ENCODE measurements at places on chromosomes 4 and X.

GRCh38 chrX:1400049-1400448, 8.1 kb upstream of the SLC25A6 start:
- DNase-seq = no peak

GRCh38 chr4:48653217-48654014, 126.7 kb downstream of the FRYL start:
- DNase-seq = peak; percentile 9

DNA sequence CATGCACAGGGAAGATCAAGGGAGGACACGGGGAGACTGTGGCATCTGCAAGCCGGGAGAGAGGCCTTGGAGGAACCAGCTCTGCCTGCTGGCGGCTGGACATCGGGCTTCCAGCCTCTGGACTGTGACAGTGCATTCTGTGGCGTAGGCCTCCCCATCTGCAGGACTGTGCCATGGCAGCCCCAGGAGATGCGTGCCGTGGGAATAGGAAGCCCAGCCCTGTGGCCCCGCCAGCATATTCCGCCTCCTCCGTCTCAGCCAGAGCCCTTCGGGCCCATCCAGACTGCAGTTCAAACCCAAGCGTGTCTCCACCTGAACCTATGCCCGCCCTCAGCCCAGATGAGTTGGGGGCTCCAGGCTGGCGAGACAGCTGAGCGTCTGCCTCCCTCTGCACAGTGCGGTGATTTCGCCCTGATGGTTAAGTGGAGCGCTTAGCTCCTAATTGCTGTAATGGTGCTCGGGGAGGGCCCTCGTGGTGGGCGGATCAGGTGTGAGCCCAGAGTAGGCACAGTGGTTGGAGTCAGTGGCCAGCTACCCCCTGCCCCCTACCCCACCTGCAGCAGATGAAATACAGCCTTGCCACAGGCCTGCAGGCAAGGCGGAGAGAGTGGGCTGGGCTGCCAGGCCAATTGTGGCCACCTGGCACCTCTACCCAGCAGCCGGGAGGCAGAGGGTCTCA, 133.9 kb downstream of the HMX1 start:
- no peak for DNase-seq

- no peak for DNase-seq
Observed at GRCh38 chr4:96677499-96677898, 837.6 kb downstream of the PDHA2 start.

- no peak for DNase-seq
Observed at GRCh38 chr4:2834001-2834921, 9.4 kb upstream of the ADD1 start.

DNA sequence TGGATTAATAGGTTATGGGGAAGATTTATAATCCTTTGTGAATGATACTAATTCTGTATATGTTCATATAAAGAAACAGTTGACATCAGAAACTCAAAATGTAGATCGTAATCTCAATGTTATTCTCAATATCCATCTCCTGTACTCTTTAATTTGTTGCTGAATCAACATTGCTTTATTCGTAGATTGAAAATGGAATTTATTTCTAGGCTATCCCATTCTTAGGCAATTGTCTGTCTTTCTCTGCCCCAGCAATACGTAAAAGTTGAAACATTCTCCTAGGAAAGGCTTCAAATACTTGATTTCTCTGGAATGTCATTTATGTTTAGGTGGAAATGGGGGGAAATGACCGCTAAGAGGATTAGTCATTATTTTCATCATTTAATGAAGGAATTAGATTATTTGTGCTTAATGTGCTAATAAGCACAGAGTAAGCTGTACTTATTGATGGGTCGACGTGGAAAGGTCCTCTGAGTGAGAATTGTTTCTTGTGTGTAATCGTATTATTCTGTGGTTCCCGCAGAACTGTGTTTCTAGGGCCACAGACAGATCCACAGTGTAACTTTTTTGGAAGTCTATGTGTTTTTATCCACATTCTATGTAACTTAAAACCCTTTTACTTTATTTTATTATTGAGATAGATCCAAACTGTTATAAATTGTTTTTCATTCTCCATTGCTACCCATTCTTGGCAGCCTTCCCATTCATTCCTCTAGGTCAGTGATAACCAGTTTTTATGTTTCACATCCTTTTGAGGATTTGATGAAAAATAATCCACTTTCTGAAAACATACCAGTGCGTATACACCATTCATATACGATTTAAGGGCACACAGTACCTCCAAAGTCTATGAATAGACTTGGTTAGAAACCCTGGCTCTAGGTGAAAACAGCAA, 262.9 kb downstream of the ARHGAP10 start:
- DNase-seq = no peak

DNA sequence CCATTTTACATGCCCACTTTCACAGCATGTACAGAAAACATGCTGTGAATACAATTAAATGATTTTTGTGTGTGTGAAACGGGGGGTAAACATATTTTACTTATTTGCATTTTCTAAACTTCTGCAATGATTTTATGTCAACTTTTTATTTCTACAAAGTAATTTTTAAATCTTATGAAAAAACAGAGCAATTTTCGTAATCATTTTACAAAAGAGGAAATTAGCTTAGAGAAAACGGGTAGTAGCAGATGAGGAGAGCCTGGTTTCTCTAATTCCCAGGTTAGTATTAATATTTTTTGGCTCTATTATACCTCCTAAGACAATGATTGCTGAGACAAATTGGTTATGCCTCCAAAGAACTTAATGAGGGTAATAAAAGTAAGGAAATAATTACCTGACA, 3.2 kb downstream of the TKTL2 start:
- DNase-seq = no peak

DNA sequence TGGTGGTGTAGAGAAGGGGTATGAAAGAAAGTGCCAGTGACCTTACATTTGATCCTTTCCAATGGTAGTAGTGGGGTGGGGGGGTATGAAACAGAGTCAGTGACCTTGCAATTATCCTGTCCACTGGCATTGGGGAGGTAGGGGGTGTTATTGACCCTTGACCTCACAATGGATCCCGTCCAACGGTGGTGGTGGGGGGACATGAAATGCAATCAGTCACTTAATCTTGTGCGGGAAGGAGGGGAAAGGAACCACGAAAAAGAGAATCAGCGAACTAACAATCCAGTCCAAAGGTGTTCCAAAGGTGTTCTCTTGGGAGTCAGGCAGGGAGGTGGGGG, 619 bp upstream of the PDK3 start:
- DNase-seq = no peak

GRCh38 chrX:105375816-105376215, 155.3 kb upstream of the TEX13A start:
- no peak for DNase-seq

All from neuronal stem cell (in vitro differentiated cells).